ENCODE measurements at places on chromosomes 5 and 9.

DNA sequence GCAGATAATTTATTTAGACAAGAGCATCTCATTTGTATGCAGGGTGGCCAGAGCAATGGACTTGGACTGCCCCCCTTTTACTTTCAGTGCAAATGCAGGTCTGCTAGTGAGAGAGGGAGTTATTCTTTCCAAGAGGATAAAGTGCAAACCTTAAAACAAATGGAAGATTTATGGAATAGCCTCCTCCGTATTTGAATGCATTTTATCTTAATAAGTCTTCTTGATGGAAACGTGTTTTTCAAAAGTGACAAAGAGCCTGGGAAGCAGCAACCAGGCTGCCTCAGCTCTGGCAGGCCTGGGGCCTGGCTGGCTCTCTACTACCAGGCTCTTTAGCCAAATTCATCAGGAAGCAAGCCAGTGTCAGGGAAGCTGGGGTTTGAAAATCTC lies 6.8 kb downstream of the NR2F1 start:
- DNase-seq, result no peak

DNA sequence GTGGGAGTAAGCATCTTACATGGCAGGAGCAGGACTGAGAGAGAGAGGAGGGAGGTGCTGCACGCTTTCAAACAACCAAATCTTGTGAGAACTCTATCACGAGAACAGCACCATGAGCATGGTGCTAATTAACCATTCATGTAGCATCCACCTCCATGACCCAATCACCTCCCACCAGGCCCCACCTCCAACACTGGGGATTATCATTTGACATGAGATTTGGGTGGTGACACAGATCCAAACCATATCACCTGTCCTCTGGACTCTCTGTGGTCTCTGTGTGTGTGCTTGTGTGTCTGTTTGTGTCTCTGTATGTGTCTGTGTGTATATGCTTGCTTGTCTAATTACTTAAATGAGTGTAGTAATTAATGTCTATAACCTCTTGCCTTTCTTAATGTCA lies 31.1 kb downstream of the SEC61B start:
- DNase-seq, result no peak

DNA sequence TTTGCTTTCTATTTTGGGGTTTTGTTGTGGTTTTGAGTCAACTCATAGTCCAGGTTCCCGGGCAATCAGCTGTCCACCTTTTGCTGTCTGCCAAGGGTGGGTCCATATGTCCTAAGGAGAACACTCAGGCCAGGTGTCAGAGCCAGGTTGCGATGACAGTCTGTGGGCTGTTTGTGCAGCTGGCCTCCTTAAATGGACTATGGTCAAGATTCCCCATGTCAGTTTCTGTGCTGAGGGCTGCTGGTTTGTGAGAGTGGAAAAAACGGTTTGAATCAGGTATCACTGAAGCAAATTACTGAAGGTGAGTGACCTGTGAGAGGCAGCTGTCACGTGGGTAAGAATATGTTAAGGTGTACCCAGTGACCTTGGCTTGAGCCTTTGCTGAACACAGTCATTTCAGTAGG lies 33.0 kb downstream of the SNX30 start:
- no peak for DNase-seq

- no peak for DNase-seq
These were observed 81.8 kb downstream of the ZNF618 start for GRCh38 chr9:113957821-113958341.

- DNase-seq, result no peak
These were observed 81.7 kb downstream of the MUSK start for GRCh38 chr9:110750272-110750671.

DNA sequence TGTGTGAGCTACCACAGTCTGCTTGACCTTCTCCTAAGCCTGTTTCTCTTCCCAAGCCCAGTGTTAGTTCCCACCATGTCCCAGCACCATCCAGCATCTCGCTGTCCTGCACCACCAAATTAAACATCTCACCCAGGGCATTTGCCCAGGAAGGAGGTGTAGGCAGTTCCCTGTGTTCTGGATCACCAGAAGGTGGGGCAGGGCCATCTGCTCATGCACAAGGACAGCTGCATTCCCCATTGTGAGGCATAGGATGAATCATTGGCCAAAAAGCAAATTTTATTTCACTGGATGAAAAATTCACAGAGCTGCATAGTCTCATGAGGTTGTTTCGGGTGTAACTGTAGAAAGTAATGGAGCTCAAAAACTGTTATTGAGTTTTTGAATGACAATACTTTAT lies 89.5 kb upstream of the GRIA1 start:
- DNase-seq, result no peak

- no peak for DNase-seq
These were observed 30.4 kb upstream of the FABP6 start for GRCh38 chr5:160198841-160199409.

DNA sequence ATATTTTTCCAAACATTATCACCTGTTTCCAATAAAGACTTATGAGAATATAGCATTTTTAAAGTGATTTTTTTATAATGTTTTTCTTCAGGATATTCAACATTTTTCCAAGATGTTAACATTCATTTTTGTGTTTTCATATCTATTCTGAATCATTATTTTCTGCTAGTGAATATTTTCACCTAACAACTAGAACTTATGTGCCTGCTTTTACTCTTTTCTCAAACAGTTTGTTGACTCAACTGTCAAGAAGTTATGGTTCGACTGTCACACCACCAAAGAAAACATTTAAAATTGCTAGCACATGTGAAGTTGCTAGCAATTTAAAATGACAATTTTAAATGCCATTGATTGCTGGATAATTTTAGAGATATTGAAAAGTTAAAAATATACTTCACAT lies 343.3 kb upstream of the CDH9 start:
- DNase-seq, result no peak

DNA sequence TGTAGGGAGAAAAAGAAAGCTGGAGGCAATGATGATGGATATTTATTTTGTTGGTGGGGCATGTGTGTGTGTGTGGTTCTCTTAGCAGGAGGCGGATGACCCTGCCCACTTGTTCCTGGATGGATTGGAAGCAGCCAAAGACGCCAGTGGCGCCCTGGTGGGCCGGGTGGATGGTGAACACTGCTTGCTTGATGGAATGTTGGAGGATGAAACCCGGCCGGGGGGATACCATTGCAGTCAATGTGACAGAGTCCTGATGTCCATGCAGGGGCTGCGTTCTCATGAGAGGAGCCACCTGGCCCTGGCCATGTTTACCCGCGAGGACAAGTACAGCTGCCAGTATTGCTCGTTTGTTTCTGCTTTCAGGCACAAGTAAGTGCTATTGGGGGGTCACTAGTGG lies 69.2 kb downstream of the ZNF462 start:
- DNase-seq, result no peak

GRCh38 chr5:41735213-41735612 lies 135.0 kb downstream of the OXCT1 start:
- DNase-seq, result no peak

- no peak for DNase-seq
These were observed 345.1 kb downstream of the SPATA31D1 start for GRCh38 chr9:82333671-82334070.

GRCh38 chr9:132793606-132794580 lies 84.2 kb downstream of the AK8 start:
- DNase-seq, result no peak

GRCh38 chr5:180180846-180181245 lies 28.2 kb downstream of the RASGEF1C start:
- DNase-seq, result no peak

DNA sequence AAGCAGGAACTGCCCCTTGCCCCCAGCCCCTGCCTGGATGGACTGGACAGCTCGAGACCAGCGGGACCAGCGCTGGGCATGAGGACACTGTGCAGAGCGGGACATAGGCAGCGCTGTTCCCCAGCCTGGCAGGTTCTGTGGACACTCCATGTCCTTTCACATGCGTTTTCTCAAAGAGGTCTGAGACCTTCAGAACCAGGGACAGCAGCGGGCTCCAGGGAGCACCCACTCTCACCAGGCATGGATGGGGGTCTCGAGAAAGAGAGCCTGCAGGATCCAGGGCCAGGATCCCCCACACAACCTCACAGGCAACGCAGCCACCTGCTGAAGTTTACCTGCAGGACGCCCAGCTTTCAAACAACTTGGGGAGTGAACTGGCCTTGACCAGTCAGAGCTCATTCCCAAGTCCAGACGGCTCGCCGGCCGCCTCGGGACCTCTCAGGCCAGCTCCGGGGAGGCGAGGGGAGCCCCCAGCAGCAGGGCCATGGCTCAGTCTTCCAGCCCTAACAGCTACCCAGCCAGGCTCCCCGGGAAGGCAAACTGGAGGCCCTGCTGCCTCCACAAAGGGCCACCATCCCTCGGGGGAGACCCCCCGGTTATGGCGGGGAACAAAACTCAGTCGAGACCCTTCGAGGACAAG lies 72.5 kb upstream of the SARDH start:
- DNase-seq, result no peak

- DNase-seq, result no peak
These were observed 393.3 kb downstream of the DMRT2 start for GRCh38 chr9:1443450-1443849.

GRCh38 chr5:22053195-22053594 lies 799.9 kb downstream of the CDH12 start:
- no peak for DNase-seq

- DNase-seq, result no peak
These were observed 61.7 kb upstream of the PLPP6 start for GRCh38 chr9:4600368-4600767.
